ENCODE measurements at places on chromosomes 11 and 22.

DNA sequence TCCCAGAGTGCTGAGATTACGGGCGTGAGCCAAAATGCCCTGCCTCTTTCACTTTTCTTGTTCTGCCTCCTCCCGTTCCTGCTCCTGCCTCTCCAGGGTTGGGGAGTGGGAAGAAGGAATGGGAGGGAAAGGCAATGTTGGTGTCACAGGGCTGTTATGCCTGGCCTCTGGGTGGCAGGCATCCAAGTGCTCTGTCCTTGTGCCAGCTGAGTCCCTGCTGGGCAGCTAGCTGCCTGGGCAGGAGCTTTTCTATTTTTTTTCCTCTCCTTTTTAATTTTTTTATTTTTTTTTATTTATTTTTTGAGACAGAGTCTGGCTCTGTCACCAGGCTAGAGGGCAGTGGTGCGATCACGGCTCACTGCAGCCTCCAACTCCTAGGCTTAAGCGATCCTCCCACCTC is 4.1 kb upstream of the SAC3D1 start:
- DNase-seq: no peak

- DNase-seq: no peak
These were observed 4.1 kb downstream of the C11orf52 start for GRCh38 chr11:111922803-111923202.

- DNase-seq: no peak
These were observed 31.6 kb upstream of the HORMAD2 start for GRCh38 chr22:30048681-30049080.

- peak; percentile 67 for DNase-seq
These were observed 1.7 kb downstream of the MALAT1 start for GRCh38 chr11:65500387-65501185.

- no peak for DNase-seq
These were observed 1.4 kb downstream of the TRPC6 start for GRCh38 chr11:101582236-101582988.

DNA sequence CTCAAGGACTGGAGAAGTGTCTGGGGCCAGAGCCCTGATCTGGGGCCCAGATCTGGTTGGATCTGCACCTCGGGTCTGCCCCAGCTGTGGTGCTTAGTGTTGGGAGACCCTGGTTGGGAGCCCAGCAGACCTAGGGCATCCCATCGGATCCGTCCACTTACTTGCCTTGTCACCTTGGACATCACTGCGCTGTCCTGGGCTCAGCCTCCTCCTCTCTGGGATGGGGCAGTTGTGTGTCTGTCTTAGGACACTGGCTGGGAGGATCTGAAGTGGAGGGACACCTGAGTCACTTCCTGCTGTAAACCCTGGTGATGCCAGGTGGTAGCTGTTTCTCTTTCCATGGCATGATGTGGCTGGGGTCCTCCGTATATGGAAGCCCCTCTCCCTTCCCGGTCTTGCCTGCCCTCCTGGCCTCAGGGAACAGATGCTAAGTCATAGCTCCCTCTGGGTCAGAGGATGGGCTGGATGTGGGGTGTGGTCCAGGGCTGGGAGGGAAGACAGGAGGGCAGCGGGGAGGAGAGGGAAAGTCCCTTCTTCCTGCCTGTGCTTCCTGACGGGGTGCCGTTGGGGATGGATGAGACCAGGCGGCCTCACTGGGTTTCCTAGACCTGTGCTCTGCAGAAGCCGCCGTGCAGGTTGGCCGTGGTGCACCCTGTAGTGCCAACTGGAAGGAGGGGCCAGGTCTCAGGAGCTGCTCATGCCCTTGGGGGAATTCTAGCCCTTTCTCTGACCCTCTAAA is 12.1 kb upstream of the OMP start:
- DNase-seq: no peak

DNA sequence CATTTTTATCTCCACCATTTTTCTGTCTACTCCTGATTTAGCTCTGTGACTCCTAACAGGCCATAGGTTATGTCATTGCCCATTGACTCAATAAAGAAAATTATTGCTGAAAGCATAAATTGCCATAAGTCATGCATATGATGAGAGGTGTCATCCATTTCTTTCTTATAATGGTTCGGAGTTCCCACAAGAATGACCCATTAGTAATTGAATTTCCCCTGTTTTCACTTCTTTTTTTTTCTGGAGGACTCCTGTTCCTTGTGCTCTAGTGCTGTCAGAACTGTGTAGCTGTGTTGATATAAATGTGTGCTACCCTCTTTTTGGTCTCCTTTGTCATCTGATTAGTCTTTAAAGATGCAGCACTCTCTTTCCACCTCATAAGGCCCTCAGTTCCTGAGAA is 22.9 kb upstream of the CARD18 start:
- DNase-seq: no peak

DNA sequence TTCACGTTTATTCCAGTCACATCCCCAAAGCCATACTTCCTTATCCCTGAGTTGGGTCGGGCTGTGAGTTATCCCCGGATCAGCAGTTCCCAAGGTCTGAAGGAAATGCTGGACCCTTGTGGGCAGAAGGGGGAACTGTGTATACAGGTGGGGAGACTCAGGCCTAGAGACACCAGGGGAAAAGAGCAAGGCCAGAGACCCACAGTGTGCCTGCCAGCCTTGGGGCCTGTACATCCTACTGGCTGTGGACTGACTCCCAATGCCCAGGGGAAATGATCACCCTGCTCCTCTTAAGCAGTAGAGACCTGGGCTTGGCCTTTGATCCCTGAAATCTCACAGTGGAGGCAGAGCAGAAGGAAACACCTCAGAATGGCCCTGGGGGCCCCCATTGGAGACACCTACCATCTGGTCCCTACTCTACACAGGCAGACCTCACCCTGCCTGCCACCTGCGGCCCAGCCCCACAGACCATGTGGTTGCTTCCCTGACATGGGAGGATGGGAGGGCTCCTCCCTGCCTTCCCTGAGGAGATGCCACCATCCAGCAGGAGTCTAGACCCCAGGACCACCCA is 1.3 kb downstream of the SELENOM start:
- no peak for DNase-seq

DNA sequence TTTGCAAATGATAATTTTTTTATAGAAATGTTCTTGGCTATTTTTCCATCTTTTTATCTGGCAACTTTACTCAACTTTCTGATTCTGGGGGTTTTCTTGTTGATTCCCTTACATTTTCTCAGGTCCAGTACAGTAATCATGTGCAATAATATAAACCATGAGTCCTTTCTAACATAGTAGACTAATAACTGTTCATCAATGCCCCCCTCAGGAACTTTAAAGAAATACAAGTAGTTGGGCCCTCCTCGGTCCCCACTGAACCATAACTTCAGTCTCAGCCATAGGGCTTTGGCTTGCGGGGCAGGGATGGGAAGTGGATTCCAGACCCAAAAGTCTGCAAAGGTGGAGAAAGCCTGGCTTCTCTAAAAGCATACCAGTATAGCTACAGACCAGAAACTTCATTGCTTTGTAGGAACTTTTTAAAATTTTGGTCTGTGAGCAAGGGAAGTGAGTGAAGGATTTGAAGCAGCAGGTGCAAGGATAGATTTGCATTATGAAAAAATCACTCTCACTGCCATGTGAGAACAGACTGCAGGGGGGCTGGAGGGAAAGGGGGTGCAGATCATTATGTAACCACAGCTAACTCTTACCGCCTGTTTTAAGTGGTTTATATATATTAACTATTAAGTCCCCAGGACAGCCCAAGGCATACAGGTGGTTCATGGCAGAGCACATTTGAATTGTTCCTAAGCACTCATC is 10.4 kb upstream of the TUB start:
- DNase-seq: no peak

DNA sequence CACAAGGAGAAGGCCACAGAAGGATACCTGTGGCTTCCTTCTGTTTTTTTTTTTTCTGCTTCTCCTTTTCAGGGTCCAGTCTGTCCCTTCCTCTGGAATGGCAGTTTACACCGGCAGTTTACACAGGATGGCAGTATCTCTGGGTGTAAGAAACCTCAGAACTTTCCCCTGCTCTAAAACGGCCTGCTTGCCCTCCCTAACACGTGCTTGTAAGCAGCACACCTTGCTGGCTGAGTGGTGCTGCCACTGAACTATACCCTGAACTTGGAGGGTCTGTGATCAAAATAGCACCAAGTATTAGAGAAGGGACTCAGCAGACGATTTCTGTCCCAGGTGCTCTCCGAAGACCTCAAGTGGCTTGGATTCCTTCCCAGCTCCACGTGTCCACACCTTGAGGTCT is 904 bp upstream of the OPCML start:
- no peak for DNase-seq

GRCh38 chr22:29838599-29838956 is 504 bp upstream of the ASCC2 start:
- no peak for DNase-seq

DNA sequence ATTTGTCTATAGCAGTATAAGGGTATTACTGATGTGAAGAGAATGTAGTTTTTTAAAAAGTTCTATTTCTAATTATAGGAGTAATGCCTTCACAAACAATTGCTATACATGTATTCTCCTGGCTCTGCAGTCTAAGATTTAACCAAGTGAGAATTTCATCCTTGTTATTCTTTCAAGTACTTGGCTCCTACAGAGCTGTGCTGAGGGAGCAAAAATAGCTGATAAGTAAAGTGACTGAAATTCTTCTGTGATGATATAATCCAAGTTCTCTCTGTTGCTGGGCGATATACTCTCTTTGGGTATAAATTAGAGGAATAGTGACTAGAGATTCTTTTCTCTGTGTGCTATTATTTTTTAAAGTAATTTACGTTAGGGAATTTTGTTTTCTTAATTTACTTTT is 68.0 kb downstream of the PGR start:
- DNase-seq: no peak

GRCh38 chr22:40007853-40008710 is 13.3 kb downstream of the FAM83F start:
- no peak for DNase-seq

- peak; percentile 73 for DNase-seq
These were observed 88.4 kb downstream of the UBASH3B start for GRCh38 chr11:122743949-122744348.
